HFFc6 (cell line): ENCODE measurements at places on chromosomes 6 and 20. TPM values are rescaled to one million over a fixed set of nuclear protein-coding genes. Genes with fewer than 3 reads are reported as not detected.
A peak's percentile ranks its signal among the peaks of the same experiment; 100 is the strongest.

DNA sequence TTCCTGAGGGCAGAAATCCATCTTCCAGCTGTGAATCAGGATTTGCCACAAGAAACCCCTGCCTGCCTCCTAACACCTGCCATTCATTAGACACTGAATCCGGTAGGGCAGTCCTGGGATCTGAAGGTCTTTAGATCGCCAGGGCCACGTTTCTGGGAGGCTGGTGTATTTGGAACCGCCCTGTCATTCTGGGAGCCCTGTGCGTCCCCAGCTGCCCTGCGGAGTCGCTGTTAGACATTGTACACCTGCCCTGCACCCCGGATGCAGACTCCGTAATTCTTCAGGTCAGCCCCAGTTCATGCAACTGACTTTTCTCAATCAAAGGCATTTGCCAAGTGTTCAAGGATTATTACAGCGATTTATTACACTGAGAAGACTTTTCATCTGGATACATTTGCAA, 193.2 kb downstream of the TBC1D7 start:
- no peak for DNase-seq
- peaks cover 13% of the 10 kb centered on the region for H3K4me1 ChIP-seq

Gene BPIFB4
- not detected in 3 replicates for total RNA-seq

Gene TREM1
- total RNA-seq, result not detected in 3 replicates

DNA sequence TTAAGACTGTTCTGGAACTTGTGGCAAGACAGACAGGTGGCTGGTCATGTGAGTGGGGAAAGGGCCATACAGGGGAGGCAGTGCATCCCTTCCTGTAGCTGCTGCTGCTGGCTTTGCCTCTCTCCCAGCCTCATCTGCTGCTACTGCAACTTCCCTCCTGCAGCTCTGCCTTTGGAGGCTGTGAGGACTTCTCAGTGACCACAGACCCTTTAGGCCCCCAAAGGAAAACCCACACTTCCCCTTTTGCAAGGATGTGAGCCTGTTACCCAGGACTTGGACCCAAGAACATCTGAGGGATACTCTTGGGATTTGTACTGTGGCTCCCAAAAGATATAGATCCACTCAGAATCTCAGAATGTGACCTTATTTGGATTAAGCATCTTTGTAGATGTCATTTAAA, 91.0 kb downstream of the TMEM170B start:
- H3K27me3 ChIP-seq, result no peaks in the 10 kb centered on the region
- no peaks in the 10 kb centered on the region for H3K36me3 ChIP-seq
- DNase-seq, result no peak
- H3K4me3 ChIP-seq, result no peak overlapping the region
- H3K27ac ChIP-seq, result no peak overlapping the region

GRCh38 chr6:109397020-109397419, 14.8 kb upstream of the CD164 start:
- no peaks in the 10 kb centered on the region for H3K36me3 ChIP-seq
- H3K4me1 ChIP-seq, result no peaks in the 10 kb centered on the region; the same call in 1 of the 2 replicates
- DNase-seq, result no peak
- no peak overlapping the region for H3K4me3 ChIP-seq
- H3K27ac ChIP-seq, result no peak overlapping the region
- H3K27me3 ChIP-seq, result peaks cover 13% of the 10 kb centered on the region

DNA sequence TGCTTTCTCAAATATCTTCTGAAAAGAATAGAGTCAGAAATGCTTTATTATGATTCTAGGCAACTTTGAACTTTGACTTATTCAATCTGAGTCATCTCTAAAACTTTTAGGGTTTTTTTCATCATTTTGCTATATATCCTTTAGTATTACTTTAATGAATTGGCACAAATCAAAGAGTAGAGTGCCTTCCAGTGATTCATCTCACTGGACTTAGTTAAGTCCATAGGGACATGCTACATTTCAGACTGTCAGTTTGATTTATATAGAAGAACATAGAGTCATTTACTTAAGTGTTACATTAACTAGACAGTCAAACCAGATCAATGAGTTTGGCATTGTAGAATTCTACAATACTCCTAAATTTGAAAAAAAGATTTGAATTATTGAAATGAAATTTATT, 1235.7 kb upstream of the MAP3K7 start:
- no peaks in the 10 kb centered on the region for H3K4me1 ChIP-seq
- H3K36me3 ChIP-seq, result peaks cover 9% of the 10 kb centered on the region; the same call in 1 of the 2 replicates
- H3K27me3 ChIP-seq, result no peaks in the 10 kb centered on the region
- no peak overlapping the region for H3K27ac ChIP-seq
- DNase-seq, result no peak

- H3K36me3 ChIP-seq, result no peaks in the 10 kb centered on the region
- no peak overlapping the region for H3K4me3 ChIP-seq
- peaks cover 52% of the 10 kb centered on the region for H3K4me1 ChIP-seq
- no peak overlapping the region for H3K27ac ChIP-seq
Observed at GRCh38 chr6:15313367-15313766, 67.5 kb downstream of the JARID2 start.

- no peak overlapping the region for H3K27ac ChIP-seq
- DNase-seq, result no peak
- no peaks in the 10 kb centered on the region for H3K27me3 ChIP-seq
Observed at GRCh38 chr6:79737172-79737571, 106.0 kb downstream of the SH3BGRL2 start.

- no peak overlapping the region for H3K4me3 ChIP-seq
- H3K4me1 ChIP-seq, result no peaks in the 10 kb centered on the region
- peaks cover 17% of the 10 kb centered on the region for H3K36me3 ChIP-seq
- peaks cover 5% of the 10 kb centered on the region; the same call in 1 of the 2 replicates for H3K27me3 ChIP-seq
- DNase-seq, result no peak
Observed at GRCh38 chr6:167401525-167402194, 76.8 kb downstream of the TTLL2 start.

Gene CST2
- total RNA-seq, result not detected in 2 replicates

- H3K27ac ChIP-seq, result no peak overlapping the region
- H3K27me3 ChIP-seq, result peaks cover 5% of the 10 kb centered on the region
- H3K36me3 ChIP-seq, result no peaks in the 10 kb centered on the region; the same call in 1 of the 2 replicates
- no peak for DNase-seq
Observed at GRCh38 chr6:116465246-116465645, 4.1 kb downstream of the CALHM6 start.

Gene NHSL1
- total RNA-seq, result 4.9 and 9.3 TPM in 2 replicates

Gene CCN5
- total RNA-seq, result 0.26 TPM in 1 of 3 replicates, not detected in the others

- H3K4me3 ChIP-seq, result peak overlapping the region; percentile 98
- 0 out of 2 replicates have a peak overlapping the region, but pooled peaks have one; percentile 43 for H3K27ac ChIP-seq
- peaks cover 7% of the 10 kb centered on the region for H3K27me3 ChIP-seq
- peaks cover 7% of the 10 kb centered on the region for H3K36me3 ChIP-seq
- DNase-seq, result no peak
- H3K4me1 ChIP-seq, result peaks cover 15% of the 10 kb centered on the region
Observed at GRCh38 chr6:166343150-166343487, 774 bp upstream of the SFT2D1 start.

- H3K27ac ChIP-seq, result no peak overlapping the region
- H3K27me3 ChIP-seq, result no peaks in the 10 kb centered on the region
- H3K36me3 ChIP-seq, result no peaks in the 10 kb centered on the region
- H3K4me3 ChIP-seq, result no peak overlapping the region
- peaks cover 7% of the 10 kb centered on the region; the same call in 1 of the 2 replicates for H3K4me1 ChIP-seq
- no peak for DNase-seq
Observed at GRCh38 chr6:110778333-110778732, 36.9 kb downstream of the CDK19 start.

Gene SLC35D3
- total RNA-seq, result not detected in 3 replicates

GRCh38 chr20:45342855-45343531, 5.2 kb downstream of the SDC4 start:
- H3K4me1 ChIP-seq, result peaks cover 91% of the 10 kb centered on the region
- H3K36me3 ChIP-seq, result peaks cover 41% of the 10 kb centered on the region
- peak overlapping the region; percentile 99 for H3K4me3 ChIP-seq
- H3K27me3 ChIP-seq, result no peaks in the 10 kb centered on the region; the same call in none of the 2 replicates
- peak overlapping the region; percentile 94 for H3K27ac ChIP-seq
- no peak for DNase-seq

Gene CITED2
- 1,099 to 1,671 TPM (median 1,457 TPM) in 3 replicates for total RNA-seq

Gene ABHD16B
- total RNA-seq, result not detected in 2 replicates

GRCh38 chr6:104575536-104575935, 284.2 kb downstream of the HACE1 start:
- no peak overlapping the region for H3K4me3 ChIP-seq
- H3K36me3 ChIP-seq, result no peaks in the 10 kb centered on the region
- no peaks in the 10 kb centered on the region for H3K27me3 ChIP-seq
- no peaks in the 10 kb centered on the region for H3K4me1 ChIP-seq
- no peak for DNase-seq

DNA sequence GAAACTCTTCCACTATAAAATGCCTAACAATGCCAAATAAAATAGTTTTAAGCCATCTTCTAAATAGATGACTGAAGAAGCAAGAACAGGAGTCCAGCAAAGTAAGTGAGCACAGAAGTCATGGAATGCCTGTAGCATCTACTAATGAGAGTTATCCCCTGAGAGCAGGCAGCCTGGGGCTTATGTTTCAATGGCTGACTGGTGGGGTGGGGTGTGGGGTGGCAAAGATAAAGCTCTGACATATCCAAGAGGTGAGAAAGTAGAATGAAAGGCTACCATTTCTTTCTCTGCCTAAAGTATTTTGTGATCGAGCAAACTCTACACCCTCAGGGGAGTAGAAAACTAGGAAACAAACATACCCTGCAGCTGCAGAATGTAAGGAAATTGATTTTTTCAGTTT, 348.8 kb downstream of the TFAP2B start:
- no peak for DNase-seq
- H3K27me3 ChIP-seq, result no peaks in the 10 kb centered on the region; the same call in 1 of the 2 replicates
- no peak overlapping the region for H3K27ac ChIP-seq
- H3K4me1 ChIP-seq, result no peaks in the 10 kb centered on the region
- H3K4me3 ChIP-seq, result no peak overlapping the region

Gene NKX2-2
- 0.63 TPM in 1 of 3 replicates, not detected in the others for total RNA-seq

GRCh38 chr20:3013771-3014170, 29.7 kb upstream of the GNRH2 start:
- H3K4me1 ChIP-seq, result peaks cover 18% of the 10 kb centered on the region
- no peak for DNase-seq
- H3K4me3 ChIP-seq, result no peak overlapping the region
- H3K36me3 ChIP-seq, result peaks cover 21% of the 10 kb centered on the region
- no peak overlapping the region for H3K27ac ChIP-seq
- H3K27me3 ChIP-seq, result peaks cover 2% of the 10 kb centered on the region; the same call in 1 of the 2 replicates

Gene ZNF311
- 0.15 to 0.23 TPM in 2 of 3 replicates, not detected in the other for total RNA-seq

Gene CALHM4
- total RNA-seq, result 0.31 TPM in 1 of 3 replicates, not detected in the others

GRCh38 chr6:145815309-145816274, 997 bp upstream of the FBXO30 start:
- peak overlapping the region; percentile 97 for H3K27ac ChIP-seq
- DNase-seq, result no peak
- peak overlapping the region; percentile 93 for H3K4me3 ChIP-seq
- H3K36me3 ChIP-seq, result 0 out of 2 replicates have a peak, but pooled peaks cover 3% of the 10 kb centered on the region
- peaks cover 3% of the 10 kb centered on the region for H3K27me3 ChIP-seq

Gene SLC13A3
- total RNA-seq, result 2.3 to 4.1 TPM (median 2.5 TPM) in 3 replicates

DNA sequence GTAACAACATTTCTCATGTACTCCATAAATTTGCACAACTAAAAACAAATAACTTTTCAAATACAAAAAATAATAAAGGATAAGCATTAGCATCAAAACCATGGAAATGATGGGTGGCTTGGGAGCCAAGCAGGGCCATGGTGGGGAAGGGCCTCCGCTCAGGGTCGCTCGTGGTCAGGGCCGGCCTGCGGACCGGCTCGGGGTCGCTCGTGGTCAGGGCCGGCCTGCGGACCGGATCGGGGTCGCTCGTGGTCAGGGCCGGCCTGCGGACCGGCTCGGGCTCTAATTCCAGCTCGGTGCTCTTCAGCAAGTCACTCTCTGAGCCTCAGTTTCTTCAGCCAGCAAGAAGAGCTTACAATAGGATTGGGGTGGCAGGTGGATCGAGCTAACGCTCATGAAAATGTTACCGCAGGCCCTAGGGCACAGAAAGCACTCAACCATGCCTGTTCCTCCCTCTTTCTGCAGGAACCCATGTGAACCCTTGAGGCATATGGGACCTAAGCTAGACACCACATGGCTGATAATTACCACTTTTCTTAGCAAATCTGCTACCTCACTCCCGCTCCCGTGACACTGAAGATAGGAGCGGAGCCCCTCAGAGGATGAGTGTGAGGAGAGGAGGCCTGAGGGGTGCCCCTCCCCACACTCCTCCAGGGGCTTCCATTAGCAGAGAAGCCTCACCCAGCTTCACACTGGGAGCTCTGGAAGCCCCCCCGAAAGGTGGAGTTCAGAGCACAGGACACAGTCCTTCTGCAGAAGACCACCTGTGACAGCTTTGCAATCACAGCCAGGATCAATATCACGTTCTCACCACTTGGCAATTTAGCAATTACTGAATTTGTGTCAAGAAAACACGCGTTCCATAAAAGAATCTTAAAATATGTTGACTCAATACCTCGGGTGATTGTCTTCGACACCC, 103.0 kb downstream of the PSMB1 start:
- H3K27me3 ChIP-seq, result peaks cover 11% of the 10 kb centered on the region
- peaks cover 8% of the 10 kb centered on the region for H3K4me1 ChIP-seq
- no peak for DNase-seq
- no peak overlapping the region for H3K27ac ChIP-seq

DNA sequence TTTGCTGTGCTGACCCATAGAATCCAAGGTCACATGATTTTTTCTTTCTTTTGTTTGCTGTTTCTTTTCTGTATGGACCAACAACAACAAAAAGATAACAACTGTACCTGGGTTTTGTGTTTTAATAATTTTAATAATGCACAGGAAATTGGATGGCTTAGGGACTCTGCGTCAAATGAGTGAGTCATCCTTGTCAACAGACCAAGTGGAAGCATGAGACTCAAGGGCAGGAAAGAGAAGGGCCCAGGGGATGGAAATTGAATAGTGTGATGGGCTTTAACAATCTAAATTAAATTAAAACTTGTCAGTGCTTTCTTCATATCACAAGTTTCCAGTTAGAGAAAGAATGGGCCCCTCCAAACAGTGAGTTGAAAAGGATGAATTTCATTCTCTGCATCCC, 413.0 kb downstream of the PREX1 start:
- DNase-seq, result no peak
- no peak overlapping the region for H3K4me3 ChIP-seq
- no peak overlapping the region for H3K27ac ChIP-seq

Gene VSTM2L
- total RNA-seq, result 0.17 to 0.96 TPM (median 0.95 TPM) in 3 replicates

Gene MEI4
- total RNA-seq, result not detected in 3 replicates

Gene TMC2
- not detected in 3 replicates for total RNA-seq

GRCh38 chr20:47586649-47587294, 85.1 kb downstream of the NCOA3 start:
- peak overlapping the region; percentile 22; the same call in 1 of the 2 replicates for H3K27ac ChIP-seq
- peaks cover 10% of the 10 kb centered on the region; the same call in 1 of the 2 replicates for H3K36me3 ChIP-seq
- H3K27me3 ChIP-seq, result no peaks in the 10 kb centered on the region
- H3K4me3 ChIP-seq, result no peak overlapping the region
- peaks cover 26% of the 10 kb centered on the region for H3K4me1 ChIP-seq

Gene FHL5
- not detected in 3 replicates for total RNA-seq

Gene DSP
- 36.3 to 65.1 TPM (median 61.2 TPM) in 3 replicates for total RNA-seq

- DNase-seq, result peak; percentile 67
- H3K27ac ChIP-seq, result peak overlapping the region; percentile 62
- H3K27me3 ChIP-seq, result peaks cover 19% of the 10 kb centered on the region
- H3K4me3 ChIP-seq, result no peak overlapping the region
Observed at GRCh38 chr20:38604873-38605303, 3.3 kb downstream of the ARHGAP40 start.

GRCh38 chr6:150456466-150456865, 87.7 kb downstream of the IYD start:
- no peaks in the 10 kb centered on the region for H3K4me1 ChIP-seq
- no peak overlapping the region for H3K27ac ChIP-seq
- no peak overlapping the region for H3K4me3 ChIP-seq
- no peak for DNase-seq
- H3K36me3 ChIP-seq, result no peaks in the 10 kb centered on the region
